ENCODE measurements at places on chromosomes 4 and X. TPM values are rescaled to one million over a fixed set of nuclear protein-coding genes. Genes with fewer than 3 reads are reported as not detected.

MAP7D2 gene
- total RNA-seq: 0.17 TPM

NOX1 gene
- not detected for total RNA-seq

GRCh38 chr4:19945979-19946380 lies 305.7 kb upstream of the SLIT2 start:
- DNase-seq: no peak

- DNase-seq: peak; percentile 67
These were observed 203.6 kb downstream of the SPRY1 start for GRCh38 chr4:123599920-123600810.

GRCh38 chr4:37138789-37139188 lies 105.8 kb upstream of the NWD2 start:
- DNase-seq: no peak

DNA sequence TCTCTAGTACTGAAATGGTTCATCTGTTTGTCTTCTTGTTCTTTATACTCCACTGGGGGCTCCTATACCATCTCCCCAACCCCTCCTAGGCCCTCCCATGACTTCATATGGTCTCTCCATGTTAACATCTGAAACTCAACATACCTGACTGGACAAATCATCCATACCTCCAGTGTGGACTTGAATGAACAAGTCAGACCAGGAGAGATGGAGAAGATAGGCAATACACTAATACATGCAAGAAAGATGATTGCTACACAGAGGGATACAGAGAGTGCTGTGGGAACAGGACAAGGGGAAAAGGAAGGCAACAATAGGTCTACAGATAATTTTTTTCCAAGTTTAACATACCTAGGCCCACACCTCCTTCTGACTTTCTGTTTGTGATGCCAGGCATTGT lies 175.1 kb downstream of the FHIP1A start:
- DNase-seq: no peak

UNC5C gene
- 1.2 TPM for total RNA-seq

DNA sequence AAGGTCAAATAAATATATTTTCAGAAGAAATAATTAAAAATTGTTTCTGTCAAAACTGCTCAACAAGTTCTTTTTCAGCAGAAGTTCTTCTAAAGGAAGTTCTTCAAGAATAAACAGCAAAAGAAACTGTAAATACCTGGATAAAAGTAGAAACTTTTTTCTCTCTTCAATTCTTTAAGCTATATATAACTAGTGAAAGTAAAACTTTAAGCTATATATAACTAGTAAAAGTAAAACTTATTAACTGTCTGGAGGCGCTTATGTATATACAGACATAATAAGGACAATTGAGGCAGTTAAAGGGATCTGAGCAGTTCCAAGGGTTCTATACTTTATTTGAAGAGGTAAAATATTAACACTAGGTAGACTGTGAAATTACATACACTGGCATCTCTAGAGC lies 126.9 kb downstream of the LRBA start:
- DNase-seq: no peak

SULT1E1 gene
- total RNA-seq: 63.0 TPM

- DNase-seq: no peak
These were observed 44.9 kb upstream of the BBS12 start for GRCh38 chr4:122687531-122688061.

DNA sequence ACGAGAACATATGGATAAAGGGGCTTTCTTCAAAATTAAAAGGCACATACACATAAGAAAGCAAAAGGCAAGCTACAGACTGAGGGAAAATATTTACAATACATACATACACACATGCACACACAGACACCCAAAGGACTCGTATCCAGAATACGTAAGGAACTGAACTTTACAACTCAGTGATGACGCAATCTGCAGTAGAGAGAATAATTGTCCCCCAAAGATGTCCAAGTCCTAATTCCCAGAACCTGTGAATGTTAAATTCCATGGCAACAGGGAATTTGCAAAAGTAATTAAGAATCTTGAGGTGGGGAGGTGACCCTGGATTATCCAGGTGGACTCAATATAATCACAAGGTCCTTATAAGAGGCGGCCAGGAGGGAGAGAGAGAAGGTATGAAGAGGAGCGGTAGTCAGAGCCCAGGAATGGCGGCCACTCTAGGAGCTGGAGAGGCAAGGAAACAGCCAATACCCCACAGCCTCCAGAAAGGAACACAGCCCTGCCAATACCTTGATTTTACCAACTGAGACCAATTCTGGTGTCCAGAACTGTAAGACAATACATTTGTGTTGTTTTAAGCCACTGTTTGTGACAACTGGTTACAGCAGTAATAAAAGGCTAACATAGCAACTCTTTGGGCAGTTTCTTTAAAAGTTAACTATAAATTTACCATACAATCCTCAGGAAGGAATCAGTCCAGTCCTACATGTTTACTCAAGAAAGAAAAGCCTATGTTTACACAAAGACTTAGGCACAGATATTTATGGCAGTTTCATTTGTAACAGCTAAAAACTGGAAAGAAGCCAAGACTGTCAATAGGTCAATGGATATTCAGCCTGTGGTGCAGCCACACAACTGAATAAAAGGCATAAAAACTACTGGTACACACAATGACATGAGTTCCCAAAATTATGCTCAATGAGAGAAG lies 27.3 kb upstream of the STS start:
- no peak for DNase-seq

Data from liver (tissue), 10 donors.